ENCODE measurements at places on chromosomes 13 and 19.
A peak's percentile ranks its signal among the peaks of the same experiment; 100 is the strongest.

GRCh38 chr13:51286135-51287002, 53.1 kb upstream of the SERPINE3 start:
- DNase-seq, result peak; percentile 74

GRCh38 chr13:31545616-31546015, 193.7 kb upstream of the RXFP2 start:
- no peak for DNase-seq

DNA sequence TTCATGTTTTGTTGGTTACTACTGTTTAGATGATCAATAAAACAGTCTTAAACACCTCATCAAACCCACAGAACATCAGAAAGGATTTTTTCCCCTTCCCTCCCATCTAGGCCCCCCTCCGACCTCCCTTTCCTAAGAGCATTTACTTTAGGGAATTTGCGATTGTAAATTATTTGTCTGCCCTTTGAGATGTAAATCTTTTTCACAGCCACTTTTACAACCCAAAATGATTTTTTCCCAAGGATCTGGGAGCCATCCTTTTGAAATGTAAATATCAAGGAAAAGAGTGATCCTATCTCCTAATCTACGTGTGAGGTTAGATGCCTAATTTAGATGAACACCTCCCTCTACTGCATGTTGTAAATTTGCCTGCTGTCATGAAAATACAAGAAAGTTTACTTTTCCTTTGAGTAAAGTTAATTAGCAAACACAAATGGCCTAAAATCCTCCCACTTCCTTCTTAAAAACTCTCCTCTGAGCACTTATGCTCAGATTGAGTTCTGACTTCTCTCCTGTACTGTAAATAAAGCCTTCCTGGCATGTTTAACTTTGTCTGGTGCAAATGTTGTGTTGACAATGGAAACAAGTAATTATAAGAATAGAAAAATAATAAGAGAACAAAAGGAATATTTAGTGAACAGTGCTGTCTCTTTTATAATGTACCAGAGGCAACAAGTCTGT, 1646.9 kb upstream of the SPRY2 start:
- no peak for DNase-seq

DNA sequence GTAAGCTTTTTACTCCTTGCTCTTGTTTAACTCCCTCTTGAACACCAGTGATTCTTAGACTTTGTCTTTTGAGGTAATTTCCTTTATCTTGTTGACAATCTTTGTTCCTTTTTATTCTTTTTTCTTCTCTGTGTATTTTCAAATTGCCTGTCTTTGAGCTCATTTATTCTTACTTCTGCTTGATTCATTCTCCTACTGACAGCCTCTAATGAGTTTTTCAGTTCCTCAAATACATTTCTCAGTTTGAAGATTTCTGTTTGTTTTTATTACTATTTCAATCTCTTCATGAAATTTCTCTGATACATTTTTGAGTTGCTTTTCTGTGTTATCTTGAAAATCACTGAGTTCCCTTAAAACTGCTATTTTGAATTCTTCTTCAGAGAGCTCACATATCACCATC, 154.1 kb downstream of the ATP8A2 start:
- DNase-seq, result no peak

- DNase-seq, result no peak
Observed at GRCh38 chr13:34376483-34376882, 558.5 kb downstream of the RFC3 start.

GRCh38 chr13:47426126-47426849, 529.4 kb upstream of the HTR2A start:
- no peak for DNase-seq

DNA sequence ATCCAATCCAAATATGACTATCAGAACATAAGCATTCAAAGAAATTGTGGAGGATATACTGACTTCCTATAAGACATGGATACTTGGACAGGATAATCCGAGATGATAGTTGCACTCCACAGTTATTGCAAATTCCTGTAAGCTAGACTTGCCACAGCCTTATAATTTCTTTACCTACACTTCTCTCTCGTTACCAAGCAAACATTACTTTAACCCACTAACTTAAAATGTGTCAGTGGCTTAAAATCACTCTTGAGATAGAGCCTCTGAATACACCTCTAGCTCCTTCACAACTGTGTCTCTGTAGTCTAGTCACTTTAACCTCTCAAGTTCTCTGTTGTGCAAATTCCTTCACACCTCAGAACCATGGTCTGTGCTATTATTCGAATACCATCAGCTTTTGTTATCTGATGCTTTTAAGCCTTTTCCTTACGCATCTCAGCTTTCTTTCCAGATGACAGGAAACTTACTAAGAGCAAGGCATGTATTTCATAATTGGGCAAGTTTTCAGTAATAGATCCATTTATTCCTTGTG, 474.9 kb upstream of the MIR17HG start:
- no peak for DNase-seq

GRCh38 chr13:27921421-27921960, 1.7 kb downstream of the PDX1 start:
- no peak for DNase-seq

Data from stimulated activated CD4-positive, alpha-beta T cell treated with anti-CD3 and anti-CD28 coated beads, Interleukin-12 subunit alpha, Interleukin-12 subunit beta, amount 100 ng/mL, for 4 hours (primary cell).